ENCODE measurements at places on chromosomes 7 and 10. TPM values are rescaled to one million over a fixed set of nuclear protein-coding genes. Genes with fewer than 3 reads are reported as not detected.

The HKDC1 gene
- 22.7 TPM for total RNA-seq

The ZNF775 gene
- total RNA-seq: 5.7 TPM

The LIPN gene
- total RNA-seq: not detected

The WDR86 gene
- not detected for total RNA-seq

The RBP3 gene
- not detected for total RNA-seq

The EXOSC1 gene
- 116 TPM for total RNA-seq

The PKD2L1 gene
- total RNA-seq: not detected

The CYP51A1 gene
- total RNA-seq: 67.9 TPM

The FXYD4 gene
- not detected for total RNA-seq

The SFTPD gene
- not detected for total RNA-seq

The OPN4 gene
- total RNA-seq: not detected

The ZNF736 gene
- 1.1 TPM for total RNA-seq

The ARHGAP22 gene
- total RNA-seq: 8.2 TPM

The C10orf62 gene
- 0.38 TPM for total RNA-seq

- no peak for DNase-seq
Observed at GRCh38 chr7:38682606-38683005, 51.4 kb upstream of the AMPH start.

DNA sequence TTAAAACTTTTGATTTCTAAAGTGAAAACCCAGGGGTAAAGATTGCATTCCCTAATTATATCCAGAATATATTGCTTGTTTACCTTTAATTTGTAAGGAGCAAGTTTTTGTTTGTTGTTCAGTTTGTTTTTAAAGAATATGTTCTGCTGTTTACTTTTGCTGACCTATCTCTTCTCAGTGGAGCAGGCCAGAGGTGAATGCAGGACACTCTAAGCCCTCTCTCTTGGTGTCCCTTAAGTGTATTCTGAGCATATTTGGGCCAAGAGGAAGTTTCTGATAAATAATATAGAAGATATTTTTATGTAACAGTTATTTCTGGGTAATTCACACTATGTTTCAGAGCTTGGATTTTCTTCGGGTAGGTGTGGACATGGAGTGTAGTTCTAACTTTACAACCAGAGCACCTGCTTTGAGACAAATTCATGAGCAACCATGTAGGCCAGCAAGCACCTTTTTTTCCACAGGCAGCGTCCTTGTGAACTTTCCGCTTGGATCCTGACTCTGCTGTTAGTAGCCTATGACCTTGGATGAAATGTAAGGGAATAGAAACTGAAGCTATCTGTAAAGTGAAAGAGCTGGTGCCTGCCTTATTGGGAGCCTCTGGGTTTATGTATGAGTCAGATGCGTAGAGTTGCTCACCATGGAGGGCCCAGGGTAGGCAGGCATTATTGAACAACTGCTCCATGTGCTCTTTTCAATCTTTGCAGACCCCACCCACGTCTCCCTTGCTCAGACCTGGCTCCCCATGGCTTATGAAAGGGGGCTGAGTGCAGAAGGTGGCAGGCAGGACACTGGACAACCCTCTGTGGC is 16.1 kb downstream of the OGDH start:
- DNase-seq: no peak

DNA sequence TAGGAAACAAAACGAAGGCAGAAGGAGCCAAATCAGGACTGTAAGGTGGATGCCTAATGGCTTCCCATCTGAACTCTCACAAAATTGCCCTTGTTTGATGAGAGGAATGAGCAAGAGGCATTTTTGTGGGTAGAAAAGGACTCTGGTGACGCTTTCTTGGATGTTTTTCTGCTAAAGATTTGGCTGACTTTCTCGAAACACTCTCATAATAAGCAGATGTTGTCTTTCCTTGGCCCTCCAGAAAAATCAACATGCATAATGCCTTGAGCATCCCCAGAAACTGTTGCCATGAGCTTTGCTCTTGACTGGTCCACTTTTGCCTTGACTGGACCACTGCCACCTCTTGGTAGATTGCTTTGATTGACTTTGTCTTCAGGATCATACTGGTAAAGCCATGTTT is 13.5 kb downstream of the PTPN12 start:
- DNase-seq: no peak

GRCh38 chr10:131537281-131537680 is 225.8 kb upstream of the TCERG1L start:
- DNase-seq: no peak

- DNase-seq: no peak
Observed at GRCh38 chr10:89535171-89536012, at the start of gene SLC16A12. TSS of gene SLC16A12 (minus strand) at chr10:89535594. CDS start at chr10:89462578, 73,016 bp downstream.

DNA sequence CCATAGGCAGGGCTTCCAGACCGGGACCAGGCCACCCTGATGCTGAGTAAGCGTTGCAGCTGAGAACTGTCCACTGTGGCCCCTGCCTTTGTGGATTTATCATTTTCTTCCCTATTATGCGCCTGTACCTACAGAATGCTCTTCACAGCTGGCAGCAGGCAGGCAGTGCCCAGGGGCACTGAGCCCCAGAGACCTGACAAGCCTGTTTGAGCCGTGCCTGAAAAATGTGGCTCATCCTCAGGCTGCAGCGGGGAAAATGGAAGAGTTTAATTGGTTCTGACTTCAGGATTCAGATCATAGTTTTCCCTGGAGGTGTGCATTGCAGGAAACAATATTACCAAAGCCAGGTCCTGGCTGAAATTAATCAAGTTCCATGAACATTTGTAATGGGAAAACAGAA is 200.2 kb downstream of the ZNF438 start:
- no peak for DNase-seq

GRCh38 chr7:107966711-107967110 is 36.2 kb downstream of the LAMB1 start:
- peak; percentile 98 for DNase-seq

GRCh38 chr7:106839511-106839910 is 25.6 kb upstream of the PIK3CG start:
- DNase-seq: no peak

Measured in A172 (cell line).